Right kidney (tissue), 9 donors: ENCODE measurements at places on chromosomes 6 and 20.

- no peak for DNase-seq
Observed at GRCh38 chr6:132499757-132500156, 13.2 kb downstream of the STX7 start.

DNA sequence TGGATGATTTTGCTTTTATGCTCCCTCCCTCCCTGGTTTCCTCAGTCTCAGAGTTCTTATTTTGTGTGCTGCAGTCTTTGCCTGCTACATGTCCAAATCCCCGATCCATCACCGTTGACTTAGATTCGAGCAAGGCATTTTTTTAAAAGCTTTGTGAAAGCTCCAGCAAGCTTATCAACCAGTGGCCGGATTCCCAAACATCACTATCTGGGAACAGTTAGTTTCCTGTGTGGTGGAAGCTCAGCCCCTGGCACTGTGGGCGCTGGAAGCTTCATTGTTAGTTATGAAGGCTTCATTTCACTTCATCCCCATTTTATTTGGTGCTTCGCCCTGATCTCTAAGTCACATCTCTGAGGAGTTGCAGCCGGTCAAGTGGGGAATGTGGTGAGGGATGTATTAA is 44.7 kb downstream of the DEK start:
- no peak for DNase-seq

DNA sequence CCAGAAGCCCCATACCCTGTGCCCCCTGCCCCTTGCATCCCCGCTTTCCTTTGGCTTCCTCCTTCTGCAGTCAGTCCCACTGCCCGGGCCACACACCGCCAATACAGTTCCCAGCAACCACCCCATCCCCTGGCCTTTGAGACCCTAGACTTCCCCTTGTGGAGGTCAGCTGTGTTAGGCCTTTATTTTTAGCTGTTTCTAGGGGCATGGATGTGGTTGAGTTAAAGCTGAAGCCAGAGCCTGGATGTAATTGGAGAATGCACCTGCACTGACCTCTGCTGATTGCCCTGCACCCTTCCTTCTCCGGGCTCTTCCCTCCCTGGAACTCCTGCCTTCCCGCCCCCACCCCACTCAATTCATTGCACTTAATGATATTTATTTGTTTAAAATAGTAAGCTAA is 33.9 kb downstream of the LYRM2 start:
- no peak for DNase-seq

DNA sequence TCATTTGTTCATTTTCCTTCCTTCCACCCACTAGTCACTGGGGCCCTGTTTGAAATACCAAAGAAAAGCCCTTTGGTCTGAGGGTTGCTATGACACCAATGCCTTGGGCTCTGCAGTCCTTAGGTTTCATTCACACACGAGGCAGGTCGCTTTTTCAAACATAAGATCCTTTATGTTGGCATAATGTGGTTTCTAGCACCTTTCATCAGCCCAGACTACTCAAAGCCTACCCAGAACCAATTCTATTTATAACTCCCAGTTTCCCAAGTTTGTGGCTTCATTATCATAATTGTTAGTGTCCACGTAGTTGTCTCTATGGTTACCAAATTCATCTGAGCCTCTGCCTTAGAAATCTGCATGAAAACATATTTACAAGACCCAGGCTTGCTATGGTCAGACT is 6.6 kb upstream of the TP53RK start:
- no peak for DNase-seq

DNA sequence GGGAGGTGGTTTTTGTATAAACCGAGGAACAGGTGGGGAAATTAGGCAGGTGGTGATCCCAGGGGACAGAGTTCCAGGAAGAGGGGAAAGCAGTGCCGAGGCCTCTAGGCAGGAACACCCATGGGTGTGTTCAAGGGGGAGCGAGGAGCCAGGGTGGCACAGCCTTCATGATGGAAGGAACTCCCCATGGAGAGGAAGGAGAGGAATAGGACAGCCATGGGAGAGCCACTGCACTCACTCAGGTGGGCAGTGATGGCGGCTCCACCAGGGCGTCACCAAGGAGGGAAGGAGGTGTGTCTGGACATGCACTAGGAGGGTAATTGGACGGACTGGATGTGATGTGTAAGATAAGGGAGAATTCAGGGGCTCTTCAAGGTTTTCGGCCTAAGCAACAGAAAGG is 98.2 kb downstream of the THBS2 start:
- no peak for DNase-seq
